ENCODE measurements at places on chromosomes 3 and 15.

DNA sequence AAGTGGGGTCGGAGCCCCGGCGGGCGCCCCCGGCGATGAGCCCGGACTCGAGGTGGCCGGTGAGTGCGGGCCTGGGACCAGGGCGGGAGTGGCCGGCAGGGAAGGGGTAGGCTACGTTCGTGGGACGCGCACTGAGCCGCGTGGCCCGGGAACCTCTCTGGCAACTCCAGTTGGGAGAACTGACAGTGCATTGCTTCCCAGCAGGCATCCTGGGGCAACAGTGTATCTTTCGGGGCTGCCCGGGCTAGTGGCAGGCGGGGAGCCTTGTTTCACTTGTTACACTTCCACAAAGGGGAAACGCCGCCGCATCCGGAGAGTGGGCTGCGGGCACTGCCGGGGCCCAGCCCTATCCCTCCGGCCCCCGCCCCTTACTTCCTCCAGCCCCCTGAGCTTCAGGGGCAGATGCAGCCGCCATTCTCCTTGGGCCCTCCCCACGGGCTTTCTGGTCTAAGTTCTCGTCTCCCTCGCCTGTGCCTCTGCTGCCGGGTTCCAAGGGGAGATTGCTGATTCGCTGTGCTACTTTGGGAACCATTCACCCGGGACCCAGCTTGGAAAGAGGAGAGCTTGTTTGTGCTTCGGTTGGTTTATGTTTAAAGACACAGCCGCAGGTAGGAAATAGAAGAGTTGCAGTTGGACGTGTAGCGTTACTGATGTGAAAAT is 675 bp downstream of the BRPF1 start:
- DNase-seq, result peak; percentile 40

DNA sequence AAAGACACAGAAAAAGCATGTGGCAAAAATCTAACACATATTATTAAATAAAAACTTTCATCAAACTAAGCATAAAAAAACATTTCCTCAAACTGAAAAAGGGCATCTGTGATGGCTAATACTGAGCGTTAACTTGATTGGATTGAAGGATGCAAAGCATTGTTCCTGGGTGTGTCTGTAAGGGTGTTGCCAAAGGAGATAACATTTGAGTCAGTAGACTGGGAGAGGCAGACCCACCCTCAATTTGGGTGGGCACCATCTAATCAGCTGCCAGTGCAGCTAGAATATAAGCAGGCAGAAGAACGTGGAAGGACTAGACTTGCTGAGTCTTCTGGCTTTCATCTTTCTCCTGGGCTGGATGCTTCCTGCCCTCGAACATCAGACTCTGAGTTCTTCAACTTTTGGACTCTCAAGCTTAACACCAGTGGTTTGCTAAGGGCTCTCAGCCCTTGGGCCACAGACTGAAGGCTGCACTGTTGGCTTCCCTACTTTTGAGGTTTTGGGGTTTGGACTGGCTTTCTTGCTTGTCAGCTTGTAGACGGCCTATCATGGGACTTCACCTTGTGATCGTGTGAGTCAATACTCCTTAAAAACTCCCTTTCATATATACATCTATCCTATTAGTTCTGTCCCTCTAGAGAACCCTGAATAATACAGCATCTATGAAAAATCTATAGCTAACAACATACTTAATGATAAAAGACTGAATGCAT is 45.4 kb downstream of the DAZL start:
- DNase-seq, result no peak

GRCh38 chr3:31985831-31986230 is 4.3 kb downstream of the ZNF860 start:
- no peak for DNase-seq

GRCh38 chr15:83248151-83249029 is 36.1 kb downstream of the BNC1 start:
- peak; percentile 83 for DNase-seq

DNA sequence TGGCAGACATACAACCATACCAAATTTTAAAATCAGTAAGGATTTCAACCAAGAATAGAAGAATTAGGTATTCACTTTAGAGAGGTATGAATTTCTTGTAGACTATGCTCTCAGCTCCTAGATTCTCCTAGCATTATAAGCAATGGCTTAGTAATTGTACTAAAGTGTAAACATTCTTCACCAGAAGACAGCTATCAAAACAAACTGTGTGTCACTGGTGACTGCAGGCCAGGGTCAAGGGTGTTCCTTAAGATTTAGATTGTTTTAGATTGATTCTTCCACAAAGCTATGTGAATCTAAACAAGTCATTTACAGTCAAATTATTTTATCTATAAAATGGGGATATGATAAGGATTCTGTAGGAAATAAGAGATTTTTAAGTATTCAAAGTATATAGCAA is 23.1 kb upstream of the GP5 start:
- peak; percentile 54 for DNase-seq

- no peak for DNase-seq
Observed at GRCh38 chr3:29585368-29585767, 304.5 kb downstream of the RBMS3 start.

DNA sequence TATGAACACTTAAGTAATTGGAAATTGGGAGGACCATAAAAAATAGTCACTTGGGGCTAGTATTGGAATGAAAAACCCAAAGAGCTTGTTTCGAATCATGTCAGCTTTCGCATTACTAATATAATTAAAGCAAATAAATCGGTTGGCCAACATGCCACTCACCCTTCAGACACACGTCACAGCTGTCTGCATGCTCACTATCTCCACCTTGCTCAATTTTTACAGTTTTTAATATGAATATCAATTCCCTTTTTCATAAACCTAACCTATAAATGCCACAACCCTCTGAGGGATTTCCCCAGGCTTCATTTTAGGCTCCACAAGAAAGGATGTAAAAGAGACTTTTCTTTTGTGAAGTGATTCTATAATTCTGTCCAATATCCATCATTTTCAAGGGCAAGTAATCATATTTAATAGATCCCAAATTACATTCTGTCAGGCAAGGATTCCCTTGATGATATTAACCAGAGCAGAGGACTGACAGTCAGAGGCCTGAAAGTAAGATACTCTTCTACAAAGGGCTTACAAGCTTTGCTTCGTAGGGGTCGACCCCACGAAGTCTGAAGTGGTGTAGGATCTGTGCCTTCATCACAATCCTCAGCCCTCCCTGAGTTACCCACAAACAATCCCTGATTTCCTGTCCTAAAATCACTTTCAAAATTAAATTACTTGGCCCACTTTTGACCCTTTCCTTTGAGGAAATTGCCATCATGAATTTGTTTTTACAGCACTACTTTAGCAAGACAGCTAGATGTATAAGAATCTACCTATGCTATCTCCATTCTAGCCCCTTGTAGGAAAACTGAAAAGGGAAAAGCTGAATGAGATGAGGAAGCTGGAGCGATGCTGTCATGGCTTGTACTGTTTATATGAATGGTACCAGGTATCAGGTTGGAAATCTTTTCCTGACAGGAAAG is 44.5 kb downstream of the NANOGP8 start:
- DNase-seq, result no peak

GRCh38 chr15:61003437-61004218 is 225.5 kb downstream of the RORA start:
- DNase-seq, result no peak

DNA sequence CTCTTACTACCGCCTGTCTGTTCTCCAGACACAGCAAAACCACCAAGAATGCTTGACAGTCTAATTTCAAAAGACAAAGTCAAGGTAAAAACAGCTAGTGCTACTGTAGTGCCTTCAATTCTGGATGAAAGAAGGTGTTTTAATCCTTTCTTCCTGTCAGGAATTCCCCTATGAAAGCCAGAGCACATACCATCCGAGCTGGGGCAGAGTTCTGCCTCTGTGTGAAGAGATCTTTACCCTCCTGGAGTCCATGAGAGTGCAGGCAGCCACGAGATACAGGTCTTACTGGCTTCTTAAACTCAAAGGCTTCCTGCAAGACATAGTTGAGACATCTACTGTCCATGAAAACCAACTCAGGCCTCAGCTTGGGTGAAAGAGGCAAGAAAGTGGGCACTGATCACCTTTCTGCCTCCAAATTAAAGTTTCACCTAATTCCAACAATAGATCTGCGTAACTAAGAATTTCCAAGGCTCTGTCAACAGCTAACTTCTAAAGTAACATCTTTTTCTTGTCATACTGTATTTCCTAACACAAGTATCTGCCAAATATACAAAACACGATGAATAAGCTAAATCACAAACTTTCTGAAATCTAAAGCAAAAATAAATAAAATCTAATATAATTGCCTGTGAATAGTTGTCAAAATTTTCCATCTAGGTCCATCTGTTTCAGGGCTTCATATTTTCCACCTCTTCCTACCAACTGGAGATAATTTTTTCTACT is 7.5 kb downstream of the CDC25A start:
- no peak for DNase-seq

- DNase-seq, result peak; percentile 85
Observed at GRCh38 chr15:56919031-56919608, 676 bp downstream of the TCF12 start.

GRCh38 chr3:138902171-138902570 is 44.8 kb downstream of the FOXL2 start:
- no peak for DNase-seq

- peak; percentile 34 for DNase-seq
Observed at GRCh38 chr3:184229394-184230080, at the start of gene VWA5B2. TSS of gene VWA5B2 (plus strand) at chr3:184229585. CDS start at chr3:184230529, 944 bp downstream.

- DNase-seq, result no peak
Observed at GRCh38 chr15:52417957-52418356, 110.7 kb downstream of the MYO5A start.

- no peak for DNase-seq
Observed at GRCh38 chr3:24503616-24504113, 9.0 kb upstream of the THRB start.

DNA sequence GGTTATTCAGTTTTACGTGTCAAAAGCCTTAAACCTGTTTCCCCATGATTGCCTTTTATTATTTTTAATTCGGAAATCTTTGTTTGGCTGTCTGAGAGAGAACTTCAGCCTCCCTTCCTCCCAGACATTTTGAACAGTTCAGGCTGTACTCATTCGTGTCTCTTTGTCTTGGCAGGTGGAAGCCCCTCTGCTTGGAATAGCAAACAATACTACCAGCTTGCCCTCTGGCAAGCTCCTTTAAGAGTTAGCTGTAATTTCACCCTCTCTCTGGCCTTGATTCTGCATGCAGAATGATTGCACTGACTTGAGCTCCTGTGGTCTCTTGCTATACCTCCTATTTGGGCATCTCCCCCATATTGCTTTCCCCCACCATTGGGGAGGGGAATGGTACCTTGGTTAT is 11.7 kb downstream of the IGF1R start:
- DNase-seq, result no peak

DNA sequence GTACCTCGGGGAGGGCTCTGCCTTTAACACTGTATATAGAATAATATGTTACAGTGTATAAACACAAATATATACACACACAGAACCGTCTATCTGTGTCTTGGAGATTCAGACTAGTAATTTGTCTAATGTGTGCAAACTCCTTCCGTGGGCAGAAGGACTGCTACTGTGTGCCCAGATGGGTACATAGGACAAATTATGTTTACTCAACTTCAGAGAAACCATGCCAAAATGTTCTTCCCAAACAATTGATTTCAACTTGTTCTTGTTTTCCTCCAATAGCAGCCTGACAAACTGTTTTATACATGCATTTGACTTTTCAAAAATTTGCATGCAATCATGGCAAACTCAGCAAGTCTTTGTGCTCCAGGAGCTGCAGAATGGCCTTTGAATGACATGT is 97.5 kb downstream of the FRMD5 start:
- DNase-seq, result no peak

GRCh38 chr3:46027736-46028397 is 584 bp upstream of the XCR1 start:
- DNase-seq, result no peak

DNA sequence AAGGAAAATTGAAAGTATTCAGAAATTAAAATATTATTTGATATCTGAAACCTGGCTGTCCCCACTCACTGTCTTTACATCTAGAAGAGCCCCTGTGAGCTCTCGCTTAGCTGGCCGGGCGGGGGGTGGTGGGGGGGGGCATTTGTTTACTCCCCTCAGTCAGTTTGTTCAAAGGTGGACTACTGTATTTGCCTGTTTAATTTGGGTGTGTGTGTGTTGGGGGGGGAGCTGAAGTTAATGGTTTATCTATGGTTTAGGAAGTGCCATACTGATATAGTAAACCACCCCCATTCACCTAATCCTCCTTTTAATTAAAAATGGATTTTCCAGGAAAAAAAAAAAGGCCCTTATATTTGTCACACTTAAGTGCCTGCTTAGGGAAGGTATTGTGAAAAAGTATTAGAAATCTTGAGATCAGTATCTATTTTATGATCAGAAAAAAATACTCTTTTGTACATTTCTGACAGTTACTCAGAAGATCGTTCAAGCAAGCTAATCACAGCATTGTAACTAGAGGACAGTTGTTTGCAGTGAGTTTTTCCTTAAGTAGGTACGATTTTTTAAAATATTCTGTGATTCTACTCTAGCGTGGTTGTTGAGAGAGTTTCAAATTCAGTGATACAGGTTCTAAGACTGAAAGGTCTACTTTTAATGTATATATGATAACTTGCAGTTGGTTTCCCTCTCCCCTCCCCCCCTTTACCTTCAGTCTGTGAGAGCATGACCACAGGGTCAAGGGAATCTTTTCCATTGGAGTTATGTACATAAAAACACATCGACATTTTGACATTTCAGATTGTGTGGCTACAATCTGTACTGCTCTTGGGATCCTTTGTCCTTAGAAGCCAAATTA is 8.5 kb downstream of the NR2F2 start:
- no peak for DNase-seq

- DNase-seq, result no peak
Observed at GRCh38 chr3:32381922-32382321, 9.7 kb upstream of the CMTM7 start.

GRCh38 chr15:99118801-99119546 is 14.1 kb downstream of the SYNM start:
- DNase-seq, result no peak

DNA sequence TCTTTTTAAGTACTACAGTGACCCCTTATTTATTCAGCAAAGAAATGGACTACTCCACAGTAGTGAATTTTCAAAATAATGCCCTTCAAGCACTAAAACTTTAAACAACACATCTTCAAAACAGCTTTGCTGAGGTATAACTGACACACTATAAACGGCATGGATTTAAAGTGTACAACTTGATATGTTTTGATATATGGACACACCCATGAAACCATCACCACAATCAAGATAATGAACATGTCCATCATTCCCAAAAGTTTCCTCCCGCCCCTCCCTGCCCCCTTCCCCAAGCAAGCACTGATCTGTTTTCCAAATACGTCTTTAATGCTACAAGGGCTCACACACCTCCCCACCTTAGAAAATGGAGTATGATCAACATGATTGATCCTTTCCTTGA is 1.6 kb upstream of the FURIN start:
- no peak for DNase-seq

DNA sequence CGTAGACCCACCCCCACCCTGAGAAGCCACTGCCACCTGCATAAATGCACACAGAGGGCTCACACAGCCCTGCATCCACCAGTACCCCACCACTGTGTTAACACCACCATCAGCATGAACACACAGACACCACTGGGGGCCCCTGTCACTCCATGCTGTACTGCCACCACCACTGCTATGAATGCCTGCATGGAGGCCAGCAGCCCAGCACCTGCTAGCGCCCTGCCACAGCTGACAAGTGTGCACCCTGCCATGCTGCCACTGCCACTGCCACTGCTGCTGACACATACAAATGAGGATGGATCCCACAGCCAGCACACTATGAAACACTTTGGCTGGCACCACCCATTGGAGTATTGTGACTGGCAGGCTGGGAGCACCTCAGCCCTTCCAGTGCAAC is 361.0 kb downstream of the TAFA4 start:
- no peak for DNase-seq

All from foreskin fibroblast (primary cell).